ENCODE measurements at places on chromosomes 2 and 18.

DNA sequence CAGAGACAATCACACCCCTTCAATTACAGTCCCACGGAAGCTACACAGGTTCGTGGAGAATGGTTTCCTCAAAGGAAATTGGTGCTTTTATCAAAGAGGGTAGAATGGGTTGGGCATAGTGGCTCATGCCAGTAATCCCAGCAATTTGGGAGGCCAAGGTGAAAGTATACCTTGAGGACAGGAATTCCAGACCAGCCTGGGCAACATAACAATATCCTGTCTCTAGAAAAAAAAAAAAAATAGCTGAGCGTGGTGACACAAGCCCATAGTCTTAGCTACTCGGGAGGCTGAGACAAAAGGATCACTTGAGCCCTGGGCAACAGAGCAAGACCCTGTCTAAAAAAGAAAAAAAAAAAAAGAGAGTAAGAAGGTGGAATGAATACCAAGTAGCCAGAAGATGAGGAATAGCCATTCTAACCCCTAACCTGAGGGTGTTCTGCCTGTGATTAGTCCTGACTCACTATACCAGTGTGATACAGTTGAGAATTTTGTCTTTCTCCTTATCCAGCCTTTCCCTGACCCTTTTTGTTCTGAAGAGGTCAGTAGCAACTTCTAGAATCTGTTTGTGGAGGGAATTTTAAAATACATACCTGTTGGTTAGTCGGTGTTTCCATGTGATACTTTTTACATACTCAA is 283.2 kb downstream of the MREG start:
- no peak for DNase-seq

- no peak for DNase-seq
Measured at GRCh38 chr2:215619022-215619958, 183.4 kb upstream of the FN1 start.

GRCh38 chr2:26270373-26270772 is 25.6 kb downstream of the HADHB start:
- DNase-seq = no peak

GRCh38 chr18:67783196-67783946 is 266.9 kb upstream of the DSEL start:
- DNase-seq = no peak

GRCh38 chr2:328761-329160 is 40.9 kb upstream of the ALKAL2 start:
- DNase-seq = no peak

- DNase-seq = no peak
Measured at GRCh38 chr2:206937555-206937954, 1.8 kb upstream of the CPO start.

GRCh38 chr2:71546777-71547281 is 93.5 kb downstream of the DYSF start:
- DNase-seq = no peak

DNA sequence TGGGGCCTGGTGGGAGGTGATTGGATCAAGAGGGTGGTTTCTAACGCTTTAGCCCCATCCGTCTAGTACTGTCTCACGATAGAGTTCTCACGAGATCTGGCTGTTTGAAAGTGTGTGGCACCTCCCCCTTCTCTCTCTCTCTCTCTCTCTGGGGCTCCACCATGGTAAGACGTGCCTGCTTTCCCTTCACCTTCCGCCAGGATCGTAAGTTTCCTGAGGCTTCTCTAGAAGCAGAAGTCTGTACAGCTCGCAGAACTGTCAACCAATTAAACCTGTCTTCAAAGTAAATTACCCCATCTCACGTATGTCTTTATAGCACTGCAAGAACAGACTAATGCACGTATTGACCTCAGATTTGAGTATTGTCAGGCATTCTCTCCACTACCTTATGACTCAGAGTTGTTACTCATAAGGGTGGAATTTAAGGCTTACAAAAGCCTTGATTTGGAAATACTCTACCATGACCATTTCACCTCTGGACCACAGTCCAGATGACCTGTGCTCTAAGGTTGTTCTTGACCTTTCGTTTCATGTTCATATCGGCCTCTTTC is 99.5 kb upstream of the AGAP1 start:
- DNase-seq = no peak

DNA sequence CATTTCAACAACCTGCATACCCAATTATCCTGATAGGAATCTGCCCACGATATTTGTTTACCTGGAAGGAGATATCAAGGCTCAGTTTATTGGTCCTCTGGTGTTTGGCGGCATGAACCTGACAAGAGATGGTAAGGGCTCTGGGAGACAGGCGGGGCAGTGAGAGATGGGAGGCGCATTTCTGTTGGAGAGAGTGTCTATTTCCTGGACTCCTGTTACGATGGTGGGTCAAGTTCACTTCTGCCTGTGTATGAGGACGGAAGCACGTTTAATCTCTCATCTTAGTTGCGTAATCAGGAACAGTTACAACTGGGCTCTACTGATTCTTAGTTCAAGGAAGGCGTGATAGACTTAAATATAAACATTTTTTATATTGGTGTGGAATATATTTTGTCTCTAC is 8.9 kb downstream of the PDCL3 start:
- DNase-seq = no peak

GRCh38 chr2:25169073-25169470 is 692 bp upstream of the POMC start:
- DNase-seq = no peak

DNA sequence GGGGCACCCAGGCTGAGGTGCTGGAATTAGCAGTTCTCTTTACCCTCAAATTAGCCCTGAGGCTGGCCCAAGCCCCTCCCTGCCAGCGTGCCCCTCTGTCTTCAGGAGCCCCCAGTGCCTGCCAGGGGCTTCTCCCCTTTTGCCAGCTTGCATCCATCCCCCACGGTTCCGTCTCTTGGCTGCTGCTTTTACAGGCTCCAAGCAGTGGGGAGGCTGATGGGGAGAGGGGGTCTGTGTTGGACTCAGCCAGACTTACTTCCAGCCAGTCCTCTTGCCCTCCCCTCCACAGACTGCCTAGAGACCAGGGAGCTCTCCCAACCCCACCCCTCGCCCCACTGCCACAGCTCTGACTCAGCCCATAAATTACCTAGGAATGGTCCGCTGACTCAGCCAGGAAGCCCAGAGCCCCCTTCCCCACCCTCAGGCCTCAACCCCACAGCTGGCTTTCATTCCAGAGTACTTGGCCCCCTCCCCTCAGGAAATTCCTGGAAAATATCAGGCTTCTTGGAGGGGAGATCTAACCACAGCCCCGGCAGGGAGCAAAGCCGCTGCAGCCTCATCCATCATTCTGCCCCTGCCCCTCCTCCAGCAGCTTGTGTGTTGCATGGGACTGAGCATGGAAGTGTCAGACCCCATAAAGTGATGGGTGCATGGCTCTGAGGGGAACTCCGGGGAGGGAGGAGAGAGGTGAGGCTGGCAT is 184.6 kb downstream of the ZFP36L2 start:
- DNase-seq = no peak

GRCh38 chr2:191009541-191010374 is 4.2 kb downstream of the STAT1 start:
- DNase-seq = no peak

DNA sequence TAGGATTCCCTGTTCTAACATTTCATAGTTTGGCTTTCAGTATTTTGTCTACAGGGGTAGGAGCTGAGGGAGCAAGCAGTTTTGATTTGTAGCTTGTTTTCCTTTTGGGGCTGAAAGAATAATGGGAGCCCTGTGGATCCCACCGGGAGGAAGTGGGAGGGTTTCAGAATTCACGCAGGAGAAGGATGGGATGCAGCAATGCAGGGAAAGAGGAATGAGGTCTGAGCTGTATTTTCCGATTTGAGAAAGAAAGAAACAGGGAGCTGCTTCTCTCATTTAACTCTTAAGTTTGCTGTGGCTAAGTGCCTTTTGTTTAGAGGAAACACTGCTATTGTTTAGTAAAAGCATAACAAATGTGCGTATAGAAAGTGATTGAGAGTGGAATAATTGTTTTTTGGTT is 141.0 kb downstream of the ADCYAP1 start:
- DNase-seq = no peak

GRCh38 chr2:57190007-57190406 is 856.6 kb upstream of the VRK2 start:
- DNase-seq = no peak

- DNase-seq = no peak
Measured at GRCh38 chr2:124894199-124894598, 869.1 kb downstream of the CNTNAP5 start.

- DNase-seq = no peak
Measured at GRCh38 chr2:70596739-70597138, 43.1 kb upstream of the TGFA start.

DNA sequence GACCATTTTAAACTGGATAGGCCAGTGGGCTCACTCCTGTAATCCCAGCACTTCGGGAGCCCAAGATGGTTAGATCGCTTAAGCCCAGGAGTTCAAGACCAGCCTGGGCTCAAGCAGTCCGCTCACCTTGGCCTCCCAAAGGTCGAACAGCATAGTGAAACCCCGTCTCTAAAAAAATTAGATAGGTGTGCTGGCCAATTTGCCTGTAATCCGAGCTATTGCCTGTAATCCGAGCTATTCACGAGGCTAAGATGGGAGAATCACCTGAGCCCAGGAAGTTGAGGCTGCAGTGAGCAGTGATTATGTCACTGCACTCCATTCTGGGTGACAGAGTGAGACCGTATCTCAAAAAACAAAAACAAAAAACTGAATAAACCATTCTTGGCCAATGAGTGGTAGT is 52.6 kb upstream of the EMILIN2 start:
- no peak for DNase-seq

DNA sequence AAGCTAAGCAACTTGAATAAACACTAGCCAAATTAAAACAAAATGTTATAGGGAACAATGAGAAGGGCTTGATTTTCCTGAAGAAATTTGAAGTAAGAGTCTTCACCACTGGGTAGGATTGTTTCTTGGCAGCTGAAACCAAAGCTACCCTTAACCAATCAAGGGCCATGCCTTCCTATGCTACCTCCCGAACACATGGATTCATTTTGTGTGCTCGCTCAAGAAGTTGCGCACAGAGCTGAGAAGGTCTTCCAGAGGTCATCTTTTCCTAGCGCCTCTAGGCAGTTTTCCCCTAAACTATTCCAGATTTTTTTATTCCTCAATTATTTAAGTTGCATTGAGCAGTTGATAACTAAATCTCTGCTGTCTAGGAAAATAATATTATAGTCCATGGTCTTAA is 264.6 kb downstream of the RBM43 start:
- no peak for DNase-seq

- DNase-seq = no peak
Measured at GRCh38 chr2:14628901-14629300, 3.6 kb upstream of the LRATD1 start.

DNA sequence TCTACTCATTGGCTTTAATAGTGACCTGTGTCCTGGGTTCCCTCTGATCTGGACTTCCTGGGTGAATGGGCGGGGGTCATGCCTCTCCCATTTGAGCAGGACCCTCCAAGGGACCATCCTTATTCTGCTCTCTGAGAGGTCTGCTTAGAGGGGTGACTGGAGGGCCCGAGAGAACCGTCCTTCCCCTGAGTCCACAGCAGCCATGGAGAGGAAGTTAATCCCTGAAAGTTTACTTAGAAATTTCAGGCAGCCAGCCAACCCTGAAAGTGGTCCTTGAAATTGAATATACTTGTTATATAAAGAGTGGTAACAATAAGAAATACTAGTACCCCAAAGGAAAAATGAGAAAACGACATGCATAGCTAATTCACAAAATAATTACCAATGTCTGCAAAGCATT is 226.1 kb downstream of the DYSF start:
- no peak for DNase-seq

DNA sequence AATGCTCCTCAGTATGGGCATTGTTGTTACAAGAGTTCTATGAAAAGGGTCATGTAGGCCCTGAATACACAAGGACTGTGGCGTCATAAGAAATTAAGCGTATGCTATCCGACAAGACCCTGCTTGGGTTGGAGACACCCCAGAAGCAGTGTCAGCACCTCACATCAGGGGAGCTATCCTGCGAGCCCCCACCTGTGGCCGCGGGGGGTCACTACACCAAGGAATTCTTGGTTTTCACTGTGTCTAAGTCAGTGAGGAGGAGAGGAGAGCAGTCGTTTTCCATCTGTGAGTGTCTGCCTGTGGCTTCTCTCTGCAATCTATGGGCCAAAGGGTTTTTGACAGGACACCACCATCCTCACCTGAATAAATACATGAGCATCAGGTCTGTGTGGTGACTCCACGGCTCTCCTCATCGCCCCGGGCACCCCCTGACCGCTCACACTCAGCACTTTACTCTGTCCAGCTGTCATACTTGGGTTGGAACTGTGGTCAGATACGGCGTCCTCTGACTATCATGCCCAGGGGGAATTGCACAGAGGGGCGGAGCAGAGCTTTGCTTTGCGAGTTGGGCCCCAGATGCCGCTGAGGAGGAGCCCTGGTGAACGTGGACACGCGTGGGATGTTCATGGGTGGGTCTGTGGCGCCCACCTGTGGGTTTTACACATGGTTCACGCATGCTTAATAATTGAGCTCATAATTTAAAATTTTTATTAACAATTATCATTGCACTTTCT is 235.5 kb downstream of the MYT1L start:
- DNase-seq = no peak

Data from activated CD4-positive, alpha-beta T cell treated with anti-CD3 and anti-CD28 coated beads, Interleukin-2, amount 10 ng/mL, durations not matched to agents 7 days and 5 days (primary cell).